HT-29 (cell line): ENCODE measurements at places on chromosomes 1 and 21. TPM values are rescaled to one million over a fixed set of nuclear protein-coding genes. Genes with fewer than 3 reads are reported as not detected.

- DNase-seq = peak; percentile 76
These were observed 1.6 kb upstream of the EFNA1 start for GRCh38 chr1:155125946-155126555.

- DNase-seq = no peak
These were observed 74.1 kb upstream of the CD34 start for GRCh38 chr1:207984831-207985572.

DNA sequence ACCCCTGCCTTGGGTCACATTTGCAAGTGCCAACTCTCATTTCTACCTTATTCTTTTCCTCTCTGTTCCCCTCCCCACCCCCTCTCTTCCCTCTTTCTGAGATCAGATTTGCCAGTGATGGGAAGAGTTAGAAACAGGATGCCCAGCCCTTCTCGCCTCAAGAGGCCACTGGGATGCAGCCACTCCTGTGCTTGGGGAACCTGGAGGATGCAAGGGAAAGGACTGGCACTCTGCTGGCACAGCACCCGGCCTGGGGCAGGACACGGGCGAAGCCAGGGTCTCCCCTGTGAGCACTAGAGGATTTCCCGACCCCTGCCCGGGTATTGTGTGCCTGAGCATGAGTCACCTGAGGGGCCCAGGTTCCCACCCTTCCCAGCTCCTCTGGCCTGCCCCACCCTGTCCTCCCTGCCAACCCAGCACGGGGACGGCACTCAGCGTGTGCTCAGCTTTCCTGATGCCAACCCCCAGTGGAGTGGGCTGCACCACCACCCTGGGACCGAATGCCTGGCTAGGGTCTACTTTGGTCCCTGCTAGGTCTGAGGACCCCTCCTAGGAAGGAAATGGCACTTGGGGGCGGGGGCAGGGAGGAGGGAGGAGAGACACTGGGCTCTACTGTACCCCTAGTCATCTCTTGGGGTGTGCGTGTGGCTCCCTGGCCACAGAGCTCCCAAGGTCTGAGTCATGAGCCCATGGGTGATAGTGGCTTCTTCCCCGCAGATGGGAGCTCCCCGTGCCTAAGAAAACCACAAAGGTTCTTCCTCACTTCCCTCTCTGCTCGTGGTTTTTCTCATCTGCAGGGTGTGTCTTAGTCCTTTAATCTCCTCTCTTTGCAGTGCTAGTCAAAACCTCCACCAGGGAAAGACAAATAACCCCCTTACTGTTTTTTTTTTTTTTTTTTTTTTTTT lies 12.4 kb downstream of the LMNA start:
- peak; percentile 86 for DNase-seq

GRCh38 chr1:28091043-28091781 lies 2.8 kb upstream of the EYA3 start:
- peak; percentile 88 for DNase-seq

GRCh38 chr1:10613340-10613739 lies 138.6 kb downstream of the PEX14 start:
- no peak for DNase-seq

DNA sequence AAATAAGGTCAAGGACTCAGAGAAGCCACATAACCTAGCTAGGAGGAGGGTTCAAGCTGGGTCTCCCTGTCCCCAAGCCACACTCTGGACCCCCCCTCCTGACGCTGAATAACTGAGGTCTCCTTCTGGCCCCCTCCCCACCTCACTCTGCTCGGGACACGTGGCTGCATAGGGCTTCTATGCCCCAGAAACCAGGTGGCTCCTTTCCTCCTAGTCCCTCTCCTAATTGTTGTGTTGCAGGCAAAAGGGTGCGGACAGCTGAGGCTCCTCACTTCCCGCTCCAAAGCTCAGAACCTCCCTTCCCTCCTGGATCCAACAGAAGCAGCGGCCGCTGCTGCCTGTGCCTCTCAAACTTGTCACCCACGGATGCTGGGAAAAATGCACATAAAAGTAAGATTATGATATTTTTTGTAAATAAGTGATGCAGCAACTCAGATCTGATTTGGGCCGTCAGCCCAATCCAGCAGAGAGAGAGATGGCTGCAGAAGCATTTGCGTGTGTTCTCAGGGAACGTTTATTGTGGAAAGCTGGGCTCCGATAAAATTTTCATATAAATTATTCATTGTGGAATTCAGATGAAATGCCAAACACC lies 40.8 kb upstream of the C1orf174 start:
- no peak for DNase-seq

DNA sequence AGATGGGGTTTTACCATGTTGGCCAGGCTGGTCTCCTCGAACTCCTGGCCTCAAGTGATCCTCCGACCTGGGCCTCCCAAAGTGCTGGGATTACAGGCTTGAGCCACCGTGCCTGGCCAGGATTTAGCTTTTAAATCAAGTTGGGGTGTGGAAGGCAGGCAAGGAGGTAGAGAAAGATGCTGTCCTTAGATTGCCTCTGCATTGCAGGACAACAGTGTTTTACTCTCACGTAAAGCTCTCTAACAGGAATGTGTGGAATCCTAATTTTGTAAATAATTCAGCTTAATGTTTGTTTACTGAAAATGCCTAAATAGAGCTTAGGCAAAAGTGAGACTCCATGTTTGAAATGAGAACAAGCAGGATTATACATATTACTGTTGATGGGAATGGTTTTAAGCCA lies 29.5 kb upstream of the TGFB2 start:
- DNase-seq = no peak

GRCh38 chr1:156203331-156203730 lies 9.4 kb downstream of the SLC25A44 start:
- no peak for DNase-seq

DNA sequence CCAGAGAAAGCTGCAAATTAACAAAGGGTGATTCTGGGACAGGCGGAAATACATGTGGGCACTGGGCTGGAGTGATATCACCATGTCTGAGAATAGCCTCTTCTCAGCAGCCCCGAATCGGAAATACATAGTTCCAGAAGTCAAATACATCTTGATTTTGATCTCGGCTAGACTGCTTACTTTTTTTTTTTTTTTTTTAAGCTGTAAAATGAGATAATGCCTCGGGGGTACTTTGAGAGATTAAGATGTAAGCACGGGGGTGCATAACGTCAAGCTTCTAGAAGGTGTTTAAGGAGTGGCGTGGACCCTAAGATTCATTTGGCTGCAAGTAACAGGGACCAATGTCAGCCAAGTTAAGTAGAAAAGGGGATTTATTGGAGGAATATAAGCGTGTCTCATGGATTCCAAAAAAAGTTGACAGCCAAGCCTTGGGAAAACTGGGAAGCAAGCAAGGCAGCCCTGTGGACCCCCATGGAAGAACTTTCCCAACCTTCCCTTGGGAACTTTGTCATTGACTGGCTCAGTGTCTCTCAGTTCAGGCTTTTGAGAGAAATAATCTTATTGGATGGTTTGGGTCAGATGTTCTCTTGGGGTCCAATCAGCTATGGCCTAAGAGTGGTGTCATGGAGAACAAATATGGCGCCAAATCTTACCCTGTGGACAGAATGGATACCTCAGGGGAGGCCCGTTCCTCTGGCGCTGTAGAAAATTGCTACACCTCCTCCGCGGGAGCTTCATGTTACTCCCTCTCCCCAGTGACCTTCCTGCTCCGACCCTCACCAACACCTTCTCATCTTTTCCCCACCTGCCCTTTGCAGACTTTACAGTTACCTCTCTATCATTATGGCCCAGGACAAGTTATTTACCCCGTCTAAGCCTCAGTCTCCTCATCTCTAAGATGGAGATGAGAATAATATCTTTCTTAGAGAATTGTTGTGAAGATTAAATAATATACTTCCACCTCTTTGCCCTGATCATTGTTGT lies 186.6 kb downstream of the KAZN start:
- no peak for DNase-seq

DNA sequence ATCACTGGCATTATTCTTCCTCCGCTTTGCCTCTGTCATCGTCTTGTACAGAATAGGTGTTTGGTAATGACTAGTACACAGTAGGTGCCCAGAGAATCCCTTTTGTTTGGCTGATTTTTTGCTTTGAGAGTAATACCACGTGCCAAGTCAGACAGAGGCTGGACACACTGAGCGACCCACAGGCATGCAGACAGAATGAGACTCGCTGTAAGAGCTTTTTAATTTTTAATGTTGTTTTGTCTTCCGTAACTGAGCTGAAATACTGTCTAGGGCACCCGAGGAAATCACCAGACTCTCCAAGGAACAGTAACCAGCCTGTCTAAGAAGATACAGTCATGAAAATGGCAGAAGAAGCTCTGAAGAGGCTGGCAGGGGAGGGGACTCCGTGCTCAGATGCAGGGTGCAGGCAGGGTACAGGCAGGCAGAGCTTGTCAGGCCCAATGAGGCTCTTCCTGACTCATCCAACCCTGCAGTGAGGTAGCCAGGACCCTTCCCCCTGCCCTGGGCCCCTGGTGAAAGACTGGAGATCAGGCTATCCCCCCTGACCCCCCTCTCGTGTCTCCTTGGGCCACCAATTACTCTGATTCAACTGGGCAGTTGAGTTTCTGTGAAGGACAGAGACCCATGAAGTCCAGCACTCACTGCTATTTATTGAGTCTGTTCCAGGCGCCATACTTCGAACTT lies 60.1 kb upstream of the ECE1 start:
- no peak for DNase-seq

DNA sequence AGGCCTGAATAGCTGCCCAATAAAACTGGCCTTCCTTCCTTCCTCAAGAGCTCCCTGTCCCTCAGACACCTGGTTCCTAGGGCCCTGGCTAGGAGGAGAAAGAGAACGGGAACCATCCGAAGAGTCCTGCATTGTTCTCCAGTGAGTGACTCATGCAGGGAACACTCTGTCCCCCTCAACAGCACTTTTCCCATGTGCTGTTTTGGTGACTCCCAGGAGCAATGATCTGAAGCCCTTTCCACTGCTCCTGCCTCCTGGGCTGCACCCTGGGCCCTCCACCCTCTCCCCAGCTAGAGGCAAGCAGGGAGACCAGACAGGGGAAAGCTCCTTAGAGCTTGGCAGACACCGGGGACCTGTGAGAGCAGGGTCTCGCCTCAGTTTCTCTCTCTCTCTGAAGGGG lies 18.9 kb downstream of the TNNT2 start:
- DNase-seq = no peak

DNA sequence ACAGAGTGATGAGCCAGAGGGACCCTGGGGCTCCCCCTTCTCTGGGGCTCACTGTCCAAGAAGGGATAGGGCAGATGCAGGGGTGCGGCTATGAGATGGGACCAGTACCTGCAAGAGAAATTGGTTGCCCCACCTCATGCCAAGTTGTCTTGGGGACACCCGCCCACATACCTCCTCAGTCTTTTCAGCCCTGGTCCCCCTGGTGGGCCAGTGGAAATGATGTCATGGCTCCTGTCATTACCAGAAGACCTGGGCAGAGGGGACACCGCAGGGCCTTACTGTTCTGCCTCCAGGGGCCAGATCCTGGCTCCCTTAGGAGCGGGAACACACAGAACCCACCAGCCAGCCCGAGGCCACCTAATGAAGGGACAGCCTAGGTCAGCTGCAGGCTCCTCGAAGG lies 63.2 kb downstream of the CDK18 start:
- no peak for DNase-seq

DNA sequence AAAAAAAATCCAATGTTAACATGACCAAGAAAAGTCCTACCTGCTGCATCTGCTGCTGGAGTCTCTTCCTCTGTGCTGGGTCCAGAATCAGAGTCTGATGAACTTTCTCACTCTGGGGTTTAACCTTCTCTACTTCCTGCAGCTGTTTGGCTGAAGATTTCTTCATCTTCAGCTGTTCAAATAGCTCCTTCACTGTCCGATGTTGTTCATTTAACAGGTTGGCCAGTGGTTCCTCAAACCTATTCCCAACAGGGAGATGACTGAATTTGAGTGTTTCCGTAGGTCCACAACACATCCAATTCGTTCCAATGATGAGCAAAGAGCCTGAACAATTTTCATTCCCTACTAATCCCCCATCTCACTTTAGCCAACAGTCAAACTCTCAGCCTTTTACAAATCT lies 79.4 kb downstream of the GON4L start:
- no peak for DNase-seq

DNA sequence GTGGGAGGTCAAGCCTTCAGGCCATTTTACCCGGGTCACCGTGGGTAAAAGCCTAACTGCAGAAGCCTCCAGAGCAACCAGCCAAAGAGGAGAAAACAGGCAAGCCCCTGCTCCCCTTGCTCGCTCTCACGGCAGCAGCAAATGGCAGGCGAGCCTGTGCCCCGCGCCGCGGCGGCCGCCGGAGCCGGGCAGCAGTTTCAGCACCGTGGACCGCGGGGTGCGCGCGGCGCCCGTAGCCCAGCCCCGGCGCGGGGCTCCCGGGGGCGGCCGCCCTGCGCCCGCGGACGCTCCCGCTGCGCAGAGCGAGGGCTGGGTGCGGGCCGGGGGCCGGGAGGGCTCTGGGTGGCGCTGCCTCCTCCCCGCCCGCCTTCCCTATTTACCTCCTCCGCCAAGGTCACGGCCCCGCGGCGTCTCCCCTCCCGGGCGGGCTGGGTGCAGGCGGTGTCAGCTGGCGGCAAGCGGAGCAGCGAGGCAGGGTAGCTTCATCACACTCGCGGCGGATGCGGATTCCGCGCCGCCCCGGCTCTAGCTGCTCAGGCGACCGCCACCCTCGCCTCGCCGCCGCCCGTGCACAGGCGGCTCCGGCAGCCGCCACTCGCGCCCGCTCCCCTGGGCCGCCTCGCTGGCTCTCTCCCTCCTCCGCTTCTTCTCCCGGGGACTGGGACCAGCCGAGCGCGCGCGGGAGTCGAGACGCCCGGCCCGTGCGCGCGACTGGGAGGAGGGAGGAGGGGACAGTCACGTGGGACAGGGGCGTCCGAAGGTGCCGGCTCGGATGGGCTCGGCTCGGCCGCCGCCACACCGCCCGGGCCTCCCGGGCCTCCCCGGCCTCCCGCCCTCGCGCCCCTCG lies at the start of gene RGS7:
TSS of gene RGS7 (minus strand) at position 687 of the 847 bp plus-strand sequence.
- DNase-seq = peak; percentile 11

DNA sequence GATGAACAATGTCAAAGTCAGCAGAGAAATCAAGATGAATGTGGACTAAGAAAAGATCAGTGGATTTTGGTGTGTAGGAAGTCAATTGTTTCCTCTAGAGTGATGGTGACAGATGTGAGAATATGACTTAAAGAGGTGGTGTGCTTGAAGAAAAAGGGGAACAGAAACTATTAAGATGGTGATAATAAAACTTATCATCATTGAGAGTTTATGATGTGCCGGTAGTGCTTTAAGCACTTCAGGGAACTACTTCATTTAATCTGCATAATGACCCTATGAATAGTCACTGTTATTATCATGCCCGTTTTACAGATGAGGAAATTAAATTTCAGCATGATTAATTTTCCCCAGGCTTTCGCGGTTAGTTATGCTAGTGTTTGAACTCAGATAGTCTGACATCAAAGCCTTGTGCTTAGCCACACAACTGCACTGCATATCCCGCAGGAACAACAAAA lies 246.9 kb upstream of the LRRC7 start:
- DNase-seq = no peak

FOXD3 gene
- total RNA-seq = not detected in 2 replicates

CLCA4 gene
- total RNA-seq = 0.23 and 0.36 TPM in 2 replicates

TLR5 gene
- 0.08 and 0.38 TPM in 2 replicates for total RNA-seq

LRRC71 gene
- total RNA-seq = not detected in 2 replicates

PADI3 gene
- 0.03 and 0.15 TPM in 2 replicates for total RNA-seq

DSTYK gene
- total RNA-seq = 1.2 and 1.7 TPM in 2 replicates

CRP gene
- total RNA-seq = not detected in 2 replicates

ADAM30 gene
- total RNA-seq = not detected in 2 replicates

POLR3C gene
- 14.8 and 19.7 TPM in 2 replicates for total RNA-seq
